NCI-H2029 (cell line): ENCODE measurements at places on chromosomes 12 and 14.

DNA sequence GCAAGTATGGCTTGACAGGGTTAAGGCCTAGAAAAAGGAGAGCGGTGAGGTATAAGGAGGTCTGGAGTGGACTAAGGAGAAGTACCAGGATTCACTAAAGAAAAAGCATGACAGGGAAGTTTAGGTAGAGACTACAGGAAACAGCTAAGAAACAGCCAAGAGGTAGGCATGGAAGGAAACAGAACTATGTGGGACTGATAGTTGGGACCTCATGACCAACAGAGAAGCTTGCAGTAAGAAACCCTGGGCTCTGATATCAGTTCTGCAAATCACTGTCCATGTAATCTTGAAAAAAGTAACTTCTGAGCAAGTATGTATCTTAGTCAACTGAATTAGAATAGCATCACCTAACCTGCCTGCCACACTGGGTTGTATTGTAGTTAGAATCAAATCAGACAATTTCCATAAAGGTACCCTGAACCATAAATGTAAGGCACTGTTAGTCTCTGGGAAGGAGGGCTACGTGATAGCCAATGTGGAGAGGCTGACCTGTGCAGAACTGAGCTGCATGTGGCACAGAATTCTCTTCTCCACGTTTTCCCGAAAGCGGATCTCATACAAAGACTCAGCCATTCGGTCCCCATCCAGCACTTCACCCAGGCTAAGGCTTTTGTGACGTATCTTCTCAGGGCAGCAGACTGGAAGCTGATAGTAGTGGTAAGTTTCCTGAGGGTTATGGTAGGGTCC, 912 bp downstream of the TM9SF1 start:
- no peak for DNase-seq

DNA sequence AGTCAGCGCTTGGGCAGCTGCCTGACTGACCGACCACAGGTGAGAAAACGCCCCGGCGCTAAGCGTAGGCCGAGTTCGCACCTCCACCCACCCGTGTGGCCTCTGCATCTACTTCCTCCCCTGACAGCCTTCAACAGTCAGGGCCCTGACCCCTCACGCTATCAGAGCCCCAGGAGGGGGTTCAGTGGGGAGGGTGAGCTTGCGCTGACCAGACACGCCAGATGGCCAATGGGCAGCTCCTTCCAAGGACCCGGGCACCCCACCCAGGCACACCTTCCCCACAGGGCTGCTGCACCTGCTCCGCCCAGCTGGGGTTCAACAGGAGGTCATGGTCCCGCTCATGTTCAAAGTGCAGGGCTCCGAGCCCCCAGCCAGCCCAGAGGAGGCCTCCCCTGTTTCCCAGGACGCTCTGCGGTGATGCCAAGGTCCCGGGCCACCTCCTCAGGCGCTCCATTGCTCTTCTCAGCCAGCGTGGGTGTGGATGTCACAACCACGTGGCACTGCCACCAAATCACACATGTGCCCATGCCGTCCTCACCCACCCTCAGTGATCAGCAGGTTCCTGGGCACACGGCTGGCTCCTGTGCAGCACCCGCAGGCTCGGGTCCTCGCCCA, 48.7 kb upstream of the BCL11B start:
- DNase-seq = no peak

- DNase-seq = no peak
Measured at GRCh38 chr12:14988035-14988434, 15.2 kb downstream of the PDE6H start.

- DNase-seq = no peak
Measured at GRCh38 chr12:12984149-12984548, 15.9 kb downstream of the HEBP1 start.

DNA sequence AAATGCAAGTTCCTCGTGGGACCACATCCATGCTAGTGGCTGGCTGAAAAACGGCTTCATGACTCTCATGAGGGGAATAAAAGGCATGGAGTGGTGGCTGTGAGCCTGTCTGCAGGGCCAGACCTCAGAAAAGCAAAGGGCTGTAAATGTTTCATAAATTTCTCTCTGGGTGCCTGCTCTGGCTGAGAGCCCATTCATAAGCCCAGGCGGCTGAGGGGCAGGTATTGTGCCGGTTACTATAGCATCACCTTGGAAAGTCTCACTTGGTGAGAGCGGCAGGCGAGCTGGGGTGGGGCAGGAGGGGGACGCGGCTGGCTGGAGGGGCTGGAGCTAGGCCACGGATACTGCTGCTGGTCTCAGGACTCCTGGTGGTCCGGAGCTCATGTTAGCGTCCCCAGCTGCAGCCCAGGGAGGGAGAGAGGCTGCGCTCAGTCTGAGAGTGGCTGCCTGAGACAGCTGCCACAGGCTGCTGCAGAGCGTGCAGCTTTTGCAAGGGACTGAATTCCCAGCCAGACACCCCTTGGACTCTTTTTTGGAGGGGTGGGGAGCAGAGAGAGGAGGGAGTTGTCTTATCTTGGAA, at the start of gene SLC17A8:
Gene SLC17A8, plus strand, starts transcription at position 431 of the 580 bp plus-strand sequence. CDS start 318 bp downstream, outside the sequence.
- no peak for DNase-seq
